Stimulated activated CD4-positive, alpha-beta T cell treated with anti-CD3 and anti-CD28 coated beads, Interleukin-4, amount 100 ng/mL, for 48 hours (primary cell): ENCODE measurements at places on chromosomes 16 and 17.

DNA sequence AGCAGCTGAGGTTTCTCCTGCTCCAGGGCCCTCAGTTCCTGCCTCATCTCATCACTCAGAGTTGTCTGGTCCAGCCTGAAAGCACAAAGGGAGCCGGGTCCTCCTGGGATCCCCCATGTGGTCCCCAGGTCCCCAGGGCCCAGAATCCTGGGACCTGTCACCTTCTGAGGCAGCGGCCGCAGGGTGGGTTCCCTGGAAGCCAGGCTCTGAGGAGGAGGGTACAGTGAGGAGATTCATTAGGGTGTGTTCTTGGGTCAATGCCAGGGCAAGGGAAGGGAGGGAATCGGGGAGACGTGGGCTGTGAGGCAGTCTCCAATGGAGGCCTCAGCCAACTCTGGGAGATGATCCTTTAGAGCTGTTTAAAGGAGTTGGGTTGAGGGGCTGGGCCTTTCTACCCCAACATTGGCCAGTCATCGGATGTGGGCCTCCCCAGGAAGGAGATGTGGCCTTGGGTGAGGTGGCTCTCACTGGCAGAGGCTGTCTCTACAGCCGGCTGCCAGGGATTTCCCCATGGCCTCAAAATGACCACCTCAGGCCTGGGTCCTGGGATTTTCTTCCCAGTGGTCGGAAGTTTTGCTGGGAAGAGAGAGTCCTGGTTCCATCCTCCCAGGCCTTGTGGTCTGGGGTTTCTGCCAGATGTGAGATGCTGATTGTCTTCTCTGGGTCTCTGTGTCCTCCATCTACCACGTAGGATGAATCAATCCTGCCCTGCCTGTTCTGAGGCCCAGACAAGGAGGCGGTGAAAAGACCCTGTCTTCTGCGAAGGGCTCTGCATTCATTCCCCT, 47.3 kb downstream of the NLRP1 start:
- DNase-seq, result no peak

- DNase-seq, result no peak
These were observed 47.6 kb downstream of the C17orf67 start for GRCh38 chr17:56785997-56786680.

- no peak for DNase-seq
These were observed 105.1 kb upstream of the TOX3 start for GRCh38 chr16:52652033-52652432.

GRCh38 chr16:9932000-9932399, 250.2 kb downstream of the GRIN2A start:
- DNase-seq, result no peak

GRCh38 chr16:7550096-7550495, 217.5 kb downstream of the RBFOX1 start:
- DNase-seq, result no peak

GRCh38 chr16:21276090-21276489, 2.0 kb downstream of the CRYM start:
- DNase-seq, result no peak

- no peak for DNase-seq
These were observed 15.9 kb downstream of the GRB7 start for GRCh38 chr17:39753514-39754160.

DNA sequence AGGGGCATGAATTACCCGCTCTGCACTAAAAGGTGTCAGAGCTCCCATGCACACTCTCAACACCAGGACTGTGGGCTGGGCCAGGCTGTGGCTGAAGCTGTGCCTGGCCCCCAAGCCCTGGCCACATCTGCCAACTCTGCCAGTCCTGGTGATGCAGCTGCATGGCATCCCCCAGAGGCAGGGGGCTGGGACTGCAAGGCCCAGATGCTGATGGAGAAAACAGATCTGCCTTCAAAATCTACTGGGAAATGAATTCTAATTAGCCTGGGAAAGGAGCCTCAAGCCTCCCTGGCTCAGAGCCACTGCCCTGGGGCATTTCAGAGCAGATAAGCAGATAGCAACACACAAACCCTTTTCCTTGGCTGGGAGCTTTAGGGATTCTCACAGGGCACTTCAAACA, 3.4 kb downstream of the CHST6 start:
- no peak for DNase-seq

DNA sequence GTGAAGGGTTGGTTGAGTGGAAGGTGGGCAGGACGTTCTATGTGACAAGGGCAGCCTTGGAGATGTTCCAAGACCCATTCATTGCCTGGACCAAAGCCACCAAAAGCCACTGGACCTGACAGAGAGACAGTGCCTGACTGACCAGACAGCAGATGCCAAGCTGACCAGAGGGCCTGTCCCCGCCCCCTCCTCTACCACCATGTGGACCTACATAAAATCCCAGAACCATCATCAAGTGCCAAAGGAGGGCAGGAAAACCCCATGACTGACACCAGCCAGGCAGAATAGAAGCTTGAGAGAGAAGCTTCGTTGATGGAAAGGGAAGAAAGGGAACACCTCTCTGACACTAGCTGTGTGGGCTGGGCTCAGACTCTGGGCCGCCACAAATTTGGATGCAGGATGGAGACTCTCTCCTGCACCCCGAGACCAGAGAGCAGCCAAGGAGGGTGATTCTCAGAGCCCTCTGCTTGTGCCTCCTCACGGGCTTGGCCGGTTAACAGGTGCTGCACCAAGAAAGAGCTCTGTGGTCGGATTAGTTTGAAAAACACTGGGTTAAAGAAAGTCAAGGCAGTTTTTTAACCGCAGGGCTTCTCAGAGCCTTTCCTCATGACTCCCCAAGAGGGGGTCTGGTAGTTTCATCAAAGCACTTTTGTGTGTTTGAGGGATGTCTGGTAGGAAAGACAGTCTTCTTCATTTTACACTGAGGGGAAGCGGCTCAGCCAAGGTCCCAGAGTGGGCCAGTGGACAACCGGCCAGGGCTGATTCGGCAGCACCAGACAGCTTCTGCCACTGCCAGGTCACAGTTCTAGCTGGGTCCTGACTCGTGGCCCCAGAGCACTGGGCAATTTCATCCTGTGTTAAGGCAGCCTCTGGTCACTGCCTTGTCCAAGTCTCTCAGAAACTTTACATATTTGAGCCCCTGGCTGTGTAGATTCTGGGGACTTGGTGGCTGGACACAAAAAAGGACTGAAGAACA, 1.7 kb downstream of the TNFRSF13B start:
- DNase-seq, result no peak

DNA sequence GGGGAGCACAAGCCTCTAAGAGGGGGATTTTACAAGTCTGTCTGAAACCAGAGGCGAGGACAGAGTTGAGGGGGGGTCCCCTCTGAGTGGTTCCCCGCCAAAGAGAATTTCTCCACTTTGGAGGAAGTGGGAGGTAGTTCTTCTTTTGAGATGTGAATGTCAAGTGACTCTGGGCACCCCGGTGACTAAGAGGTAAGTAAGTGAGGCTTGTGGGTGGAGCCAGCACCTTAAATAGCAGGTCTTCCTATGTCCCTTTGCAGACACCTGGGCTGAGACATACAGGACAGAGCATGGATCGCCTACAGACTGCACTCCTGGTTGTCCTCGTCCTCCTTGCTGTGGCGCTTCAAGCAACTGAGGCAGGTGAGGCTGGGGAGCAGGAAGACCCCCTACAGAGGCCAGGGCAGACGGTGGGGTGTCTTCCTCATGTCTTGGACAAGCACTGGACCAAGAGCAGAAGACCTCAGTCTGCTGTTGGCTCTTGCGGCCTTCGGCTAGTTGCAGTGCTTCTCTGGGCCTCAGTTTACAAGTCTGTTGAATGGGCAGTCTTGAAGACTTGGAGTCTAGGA, at the start of gene CCL22:
Gene CCL22, plus strand, starts transcription at position 257 of the 569 bp plus-strand sequence. Its CDS starts 34 bp downstream, at position 291.
- DNase-seq, result no peak

DNA sequence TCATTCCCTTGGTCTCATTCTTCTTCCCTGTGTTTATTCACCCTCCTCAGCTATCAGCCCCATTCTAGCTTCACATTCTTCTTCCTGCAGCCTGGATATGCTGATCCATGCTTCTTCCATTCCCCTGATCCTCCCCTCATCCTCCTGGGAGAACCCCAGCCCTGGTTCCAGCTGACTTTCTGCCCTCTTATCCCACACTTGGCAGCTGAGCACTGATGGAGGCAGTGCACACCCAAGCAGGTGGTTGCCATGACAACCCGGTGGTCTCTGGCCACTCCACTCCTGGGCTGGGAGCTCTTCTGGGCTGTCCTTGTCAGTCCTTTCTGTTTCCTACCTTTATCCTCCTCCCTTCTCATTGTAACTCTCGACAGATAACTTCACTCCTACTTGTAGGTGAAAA, 16.7 kb upstream of the TUBG2 start:
- no peak for DNase-seq

- DNase-seq, result no peak
These were observed 664.7 kb downstream of the KCNJ2 start for GRCh38 chr17:70834039-70834438.

DNA sequence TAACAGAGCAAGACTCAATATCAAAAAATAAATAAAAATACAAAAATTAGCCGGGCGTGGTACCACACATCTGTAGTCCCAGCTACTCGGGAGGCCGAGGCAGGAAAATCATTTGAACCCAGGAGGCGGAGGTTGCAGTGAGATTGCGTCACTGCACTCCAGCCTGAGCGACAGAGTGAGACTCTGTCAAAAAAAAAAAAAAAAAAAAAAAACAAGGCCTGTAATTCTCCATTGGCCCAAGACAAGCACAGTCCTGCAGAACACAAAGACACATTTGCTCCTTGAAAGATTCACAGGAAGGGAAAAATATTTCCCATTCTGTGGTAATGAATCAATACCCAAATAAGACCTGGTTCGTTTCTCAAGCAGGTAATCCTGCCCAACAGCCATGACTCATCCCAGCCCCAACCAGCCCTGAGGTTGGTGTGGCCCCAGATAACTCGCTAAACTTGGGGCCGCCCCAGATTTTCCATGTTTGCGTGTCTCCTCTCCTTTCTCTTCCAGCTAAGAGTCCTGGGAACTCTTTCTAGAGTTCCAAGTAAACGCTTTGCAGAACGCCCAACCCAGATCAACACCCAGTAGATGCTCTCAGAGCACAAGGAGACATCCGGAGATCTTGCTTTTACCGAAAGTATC, 40.3 kb upstream of the SNN start:
- no peak for DNase-seq
